ENCODE measurements at places on chromosomes 12 and 14.

DNA sequence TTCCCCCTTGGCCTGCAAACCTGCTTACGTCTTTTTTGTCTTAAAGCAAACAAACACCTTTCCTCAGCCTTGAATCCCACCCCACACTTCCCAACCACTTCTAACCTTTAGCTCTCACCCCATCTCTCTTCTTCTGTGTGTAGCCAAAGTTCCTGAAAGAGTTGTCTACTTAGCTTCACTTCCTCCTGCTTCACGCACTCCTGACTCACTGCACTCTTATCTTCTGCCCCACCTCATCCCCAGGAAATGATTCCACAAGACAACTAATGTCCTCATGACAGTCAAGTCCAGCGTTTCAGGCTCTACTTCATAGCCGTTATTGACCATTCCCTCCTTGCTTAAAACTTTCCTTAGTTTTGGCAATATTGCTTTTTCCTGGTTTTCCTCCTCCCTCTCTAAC is 22.4 kb downstream of the EIF2B2 start:
- DNase-seq, result no peak

GRCh38 chr12:108304633-108305032 is 34.5 kb downstream of the CMKLR1 start:
- no peak for DNase-seq

GRCh38 chr12:108640802-108641445 is 7.2 kb upstream of the SELPLG start:
- DNase-seq, result no peak

DNA sequence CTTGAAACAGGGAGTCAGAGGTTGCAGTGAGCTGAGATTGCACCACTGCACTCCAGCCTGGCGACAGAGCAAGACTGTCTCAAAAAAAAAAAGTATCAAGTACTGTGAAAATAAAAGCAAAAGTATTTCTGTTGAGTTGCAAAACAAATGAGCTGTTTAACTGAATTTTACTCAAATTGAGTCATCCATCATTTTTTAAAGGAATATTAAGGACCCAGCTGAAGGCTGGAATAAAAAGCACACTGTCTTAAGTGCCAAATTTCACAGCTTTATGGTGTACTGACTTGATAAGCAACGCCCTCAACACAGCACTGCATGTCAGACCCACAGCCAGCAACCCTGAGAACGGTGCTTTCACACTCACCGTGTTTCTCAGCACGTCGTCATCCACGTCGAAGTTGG is 57.9 kb downstream of the AMN start:
- DNase-seq, result no peak

DNA sequence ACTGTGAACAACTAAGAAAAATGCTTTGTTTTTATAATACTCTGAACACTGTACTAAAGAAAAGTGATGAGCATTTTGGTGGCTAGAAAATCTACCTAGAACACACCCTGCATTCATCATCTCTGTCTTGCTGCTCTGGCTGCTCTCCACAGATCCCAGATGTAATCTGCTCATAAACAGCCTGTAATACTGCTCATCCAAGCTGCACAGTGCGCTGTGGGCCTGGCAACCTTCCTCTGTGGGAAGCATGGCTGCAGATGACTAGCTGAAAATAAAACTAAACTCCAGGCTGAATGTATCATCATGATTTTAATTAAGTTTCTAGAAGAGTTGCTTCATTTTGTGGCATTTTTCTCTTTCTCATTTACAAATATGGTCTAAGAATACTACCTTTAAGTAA is 200.7 kb downstream of the SLC2A13 start:
- DNase-seq, result no peak

- no peak for DNase-seq
These were observed 3.9 kb downstream of the SLC38A2 start for GRCh38 chr12:46368684-46369083.

DNA sequence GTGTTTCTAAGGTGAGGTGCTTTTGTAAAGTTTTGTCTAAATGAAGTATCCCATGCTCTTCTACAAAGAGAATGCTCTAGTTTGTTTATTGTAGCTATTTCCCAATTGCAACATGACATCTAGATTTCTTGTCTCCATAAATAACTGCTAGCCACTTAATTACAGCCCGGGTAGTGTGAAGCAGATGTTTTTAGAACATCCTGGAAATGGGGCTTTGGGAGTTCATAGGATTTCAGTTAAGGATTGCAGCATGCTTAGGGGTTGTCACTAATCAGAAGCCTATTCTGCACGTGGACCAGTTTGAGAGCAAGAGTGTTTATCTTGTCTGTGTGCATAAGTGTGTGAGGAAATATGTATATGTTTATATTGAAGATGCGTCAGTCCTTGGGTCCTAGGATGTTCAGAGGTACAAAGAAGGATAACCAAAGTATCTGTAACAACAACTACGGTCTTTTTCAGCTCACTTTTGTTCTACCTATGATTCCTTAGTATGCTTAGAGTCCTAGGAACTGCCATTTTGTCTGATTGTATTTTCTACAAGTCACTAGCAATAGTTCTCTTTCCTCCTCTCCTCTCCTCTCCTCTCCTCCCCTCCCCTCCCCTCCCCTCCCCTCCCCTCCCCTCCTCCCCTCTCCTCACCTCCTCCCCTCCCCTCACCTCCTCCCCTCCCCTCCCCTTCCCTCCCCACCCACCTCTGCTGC is 135.3 kb downstream of the ACSS3 start:
- no peak for DNase-seq

GRCh38 chr14:39491134-39491571 is 58.9 kb upstream of the FBXO33 start:
- DNase-seq, result no peak

DNA sequence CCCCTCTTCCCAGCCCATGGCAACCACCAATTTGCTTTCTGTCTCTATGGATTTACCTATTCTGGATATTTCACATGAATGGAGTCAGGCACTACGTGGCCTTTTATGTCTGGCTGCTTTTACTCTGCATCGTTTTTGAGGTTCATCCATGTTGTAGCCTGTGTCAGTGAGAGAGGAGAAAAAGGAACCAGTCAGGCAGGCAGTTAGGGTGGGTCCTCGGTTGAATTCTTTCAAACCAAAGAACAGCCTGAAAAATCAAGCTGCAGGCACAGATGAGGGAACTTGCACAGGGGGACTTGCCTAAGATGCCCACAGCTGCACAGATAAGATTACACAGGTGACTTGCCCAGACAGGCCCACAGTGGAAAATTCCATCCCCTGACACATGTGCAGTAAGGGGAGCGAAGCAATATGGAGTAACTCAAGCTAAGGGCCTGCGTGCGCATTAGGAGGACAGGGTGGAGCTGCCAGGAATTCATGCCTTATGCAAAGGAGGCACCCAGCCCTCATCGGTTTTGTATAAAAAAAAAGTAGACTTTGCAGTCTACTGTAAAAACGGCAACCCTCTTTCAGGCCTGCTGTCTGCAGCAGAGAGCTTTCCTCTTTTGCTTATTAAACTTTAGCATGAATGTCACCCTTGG is 152.4 kb upstream of the RFLNA start:
- no peak for DNase-seq

- no peak for DNase-seq
These were observed 13.2 kb downstream of the SRSF5 start for GRCh38 chr14:69780092-69780491.

GRCh38 chr12:116463366-116463765 is 95.8 kb upstream of the MAP1LC3B2 start:
- DNase-seq, result no peak

- no peak for DNase-seq
These were observed 28.8 kb upstream of the DTX1 start for GRCh38 chr12:113027726-113028125.

DNA sequence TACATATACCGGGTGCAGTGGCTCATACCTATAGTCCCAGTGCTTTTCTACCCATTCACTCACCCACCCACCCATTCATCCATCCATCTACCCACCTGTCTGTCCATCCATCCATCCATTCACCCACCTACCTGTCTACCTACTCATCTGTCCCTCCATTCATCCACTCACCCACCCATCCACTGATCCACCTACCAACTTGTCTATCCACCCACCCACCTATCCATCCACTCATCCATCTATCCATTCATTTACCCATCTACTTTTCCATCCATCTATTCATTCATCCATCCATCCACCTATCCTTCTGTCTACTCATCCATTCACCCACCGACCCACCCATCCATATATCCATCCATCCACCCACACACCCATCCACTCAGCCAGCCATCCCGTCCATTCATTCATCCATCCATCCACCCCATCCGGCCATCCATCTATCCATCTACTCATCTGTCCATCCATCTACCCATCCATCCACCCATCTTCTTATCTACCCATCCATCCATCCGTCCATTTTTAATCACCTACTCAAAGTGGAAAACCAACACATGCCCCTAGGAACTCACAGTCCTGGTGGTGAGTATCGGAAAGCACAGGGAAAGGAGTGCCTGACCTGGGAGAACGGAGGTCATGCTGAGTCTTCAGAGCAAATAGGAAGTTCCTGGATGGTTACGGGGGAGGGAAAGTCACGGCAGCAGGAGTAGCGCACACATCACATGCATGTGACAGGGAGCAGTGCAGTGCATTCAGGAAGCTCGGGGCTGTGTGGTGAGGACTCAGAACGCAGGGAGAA is 20.0 kb downstream of the DDX51 start:
- DNase-seq, result no peak

DNA sequence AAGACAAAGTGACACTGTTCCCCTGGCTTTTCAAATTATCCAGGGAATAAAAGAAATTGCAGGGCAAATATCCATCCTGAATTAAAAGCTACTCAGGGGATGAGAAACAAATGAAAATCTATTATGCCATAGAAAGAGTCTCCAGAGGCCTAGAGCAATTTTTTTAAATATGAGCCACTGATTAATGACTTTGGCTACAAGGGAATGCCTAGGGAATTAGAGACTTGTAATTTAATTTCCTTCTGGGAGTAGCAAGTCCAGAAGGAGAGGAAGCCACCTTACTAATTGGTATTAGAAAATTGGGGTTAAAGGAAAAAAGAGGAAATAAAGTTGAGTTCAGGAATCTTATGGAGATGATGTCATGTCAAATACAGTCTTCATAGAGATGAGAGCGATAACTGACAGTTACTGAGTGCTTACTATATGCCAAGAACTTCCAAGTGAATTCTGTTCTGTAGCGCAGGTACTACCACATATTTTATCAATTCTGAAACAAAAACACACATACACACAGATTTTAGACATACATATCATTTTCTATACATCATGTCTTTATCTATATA is 304.4 kb downstream of the DUSP6 start:
- DNase-seq, result no peak

DNA sequence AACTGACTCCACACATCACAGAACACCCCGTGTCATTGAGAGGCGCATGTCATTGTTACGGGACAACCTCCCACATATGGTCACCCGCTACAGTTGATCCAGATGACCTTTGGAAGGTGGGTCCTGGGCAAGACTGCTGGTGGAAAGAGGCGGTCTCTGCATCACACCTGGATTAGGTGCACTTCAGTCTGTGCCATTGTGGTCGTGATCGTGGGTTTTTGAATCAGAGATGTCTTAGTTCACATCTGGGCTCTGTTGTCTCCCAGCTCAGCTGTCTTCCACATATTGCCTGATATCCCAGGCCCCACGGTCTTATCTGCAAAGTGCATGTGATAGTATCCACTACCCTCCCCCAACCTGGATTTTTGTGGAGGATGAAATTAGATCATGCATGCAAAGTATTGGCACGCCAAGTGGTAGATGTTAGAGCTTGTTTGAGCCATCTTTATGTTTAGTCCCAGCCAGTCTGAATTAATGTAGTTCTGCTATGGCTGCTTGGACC is 208.7 kb upstream of the FOXN3 start:
- no peak for DNase-seq

GRCh38 chr14:99879401-99880295 is 86.4 kb downstream of the EML1 start:
- no peak for DNase-seq

GRCh38 chr14:23408307-23408630 is 196 bp upstream of the MYH6 start:
- DNase-seq, result no peak

DNA sequence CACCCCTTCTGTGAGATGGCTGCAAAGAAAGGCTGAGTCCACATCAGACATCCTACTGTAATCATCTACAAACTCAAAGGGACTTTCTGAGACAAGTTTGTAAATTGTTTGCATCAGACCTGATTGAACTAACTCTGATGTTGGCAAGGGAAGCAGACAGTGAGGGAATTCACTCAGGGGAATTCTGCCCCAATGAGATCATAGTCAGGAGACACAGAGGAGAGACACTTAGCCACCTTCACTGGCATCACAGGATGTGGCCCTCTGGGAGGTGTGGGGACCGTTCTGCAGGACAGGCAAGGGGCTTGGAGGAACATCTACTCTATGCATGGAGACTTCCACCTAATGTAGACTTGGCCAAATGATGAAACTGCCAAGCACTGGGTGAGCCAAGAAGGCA is 70.7 kb upstream of the DDX11 start:
- DNase-seq, result no peak

GRCh38 chr12:49230176-49230804 is 34.6 kb upstream of the TUBA1C start:
- no peak for DNase-seq

DNA sequence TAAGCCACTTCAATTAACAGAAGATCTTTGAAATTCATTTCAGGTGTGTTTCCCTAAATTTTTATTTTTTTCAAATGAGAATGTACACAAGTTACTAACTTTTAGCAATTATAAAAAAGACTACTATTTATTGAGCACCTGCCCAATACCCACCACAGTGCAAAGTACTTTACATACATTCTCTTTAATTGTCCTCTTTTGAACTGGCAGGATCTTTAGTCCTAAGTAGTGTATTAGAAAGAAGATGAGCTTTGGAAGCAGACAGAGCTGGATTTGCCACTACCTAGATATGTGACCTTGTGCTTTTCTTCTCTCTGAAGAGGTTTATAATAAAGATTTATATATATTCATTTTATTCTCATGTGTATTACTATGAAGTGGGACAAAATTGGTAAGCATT is 63.7 kb downstream of the TMEM117 start:
- no peak for DNase-seq

All from CD4-positive, alpha-beta T cell treated with Interleukin-6 for 4 hours (primary cell).